Fibroblast of skin of scalp (primary cell): ENCODE measurements at places on chromosomes 16 and 17.
A peak's percentile ranks its signal among the peaks of the same experiment; 100 is the strongest.

DNA sequence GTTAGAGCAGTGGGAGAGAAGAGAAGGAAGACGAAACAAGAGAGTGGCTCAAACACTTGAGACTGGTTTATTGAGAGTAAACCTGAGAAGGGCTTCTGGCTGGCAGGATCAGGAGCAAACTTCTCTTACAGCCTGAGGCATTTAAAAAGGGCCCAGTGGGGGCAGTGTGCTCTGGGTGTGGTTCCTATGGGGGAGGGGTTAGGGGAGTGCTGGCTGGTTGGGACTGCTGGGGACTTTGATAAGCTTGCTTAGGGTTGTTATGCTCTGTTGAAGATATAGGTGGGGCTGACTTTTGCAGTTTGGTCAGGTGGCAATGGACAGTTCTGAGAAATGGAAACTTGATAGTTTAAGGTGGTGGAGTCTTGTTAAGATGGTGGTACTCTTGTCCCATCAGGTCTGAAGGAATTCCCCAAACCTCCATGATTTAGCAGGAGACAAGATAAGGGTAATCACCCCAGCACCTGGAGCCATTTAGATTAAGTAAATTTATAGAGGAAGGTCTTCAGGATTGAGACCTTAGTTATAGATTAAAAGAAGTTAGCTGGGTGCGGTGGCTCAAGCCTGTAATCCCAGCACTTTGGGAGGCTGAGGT lies 79.3 kb downstream of the EMP2 start:
- DNase-seq = no peak

DNA sequence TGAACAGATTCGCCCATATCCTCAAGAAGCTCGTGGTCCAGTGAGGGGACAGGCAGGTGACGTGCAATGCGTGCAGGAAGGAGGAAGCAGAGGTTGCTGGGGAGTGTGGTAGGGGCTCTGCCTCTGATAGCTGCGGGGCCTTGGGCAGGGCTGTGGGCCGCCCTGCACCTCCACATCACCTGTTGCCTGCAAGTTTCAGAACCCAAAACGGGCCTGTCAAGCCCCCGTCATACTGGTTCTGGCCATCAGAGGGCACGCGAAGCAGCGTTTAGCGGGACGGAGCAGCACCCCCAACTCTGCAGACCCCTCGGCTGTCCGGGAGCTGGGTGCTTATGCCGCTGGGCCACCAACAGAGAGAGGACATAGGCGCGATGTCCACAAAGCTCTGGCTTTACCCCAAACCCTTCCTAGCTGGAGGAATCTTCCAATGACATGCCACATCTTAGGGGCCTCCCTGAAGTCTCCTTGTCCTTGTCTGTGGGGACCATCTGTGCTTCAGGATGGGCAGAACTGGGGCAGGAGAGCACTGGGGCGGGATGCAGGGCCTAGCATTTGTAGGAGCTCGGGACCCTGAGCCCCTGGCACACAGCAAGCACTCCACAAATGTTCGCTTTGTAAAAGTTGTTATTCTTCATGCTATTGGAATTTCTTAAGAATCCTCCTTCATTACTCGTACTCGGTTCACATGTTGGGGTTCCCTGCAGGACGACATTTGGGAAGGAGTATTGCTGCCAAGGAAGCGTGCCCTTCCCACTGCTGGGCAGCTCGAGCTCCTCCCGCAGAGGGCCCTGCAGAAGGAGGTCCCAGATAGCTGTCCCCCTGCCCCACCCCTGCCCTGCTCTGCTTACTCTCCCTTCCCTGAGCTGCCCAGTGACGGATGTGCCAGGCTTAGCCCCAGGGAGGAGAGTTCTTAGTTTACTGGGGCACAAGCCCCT lies 64.3 kb downstream of the CNGB1 start:
- no peak for DNase-seq

DNA sequence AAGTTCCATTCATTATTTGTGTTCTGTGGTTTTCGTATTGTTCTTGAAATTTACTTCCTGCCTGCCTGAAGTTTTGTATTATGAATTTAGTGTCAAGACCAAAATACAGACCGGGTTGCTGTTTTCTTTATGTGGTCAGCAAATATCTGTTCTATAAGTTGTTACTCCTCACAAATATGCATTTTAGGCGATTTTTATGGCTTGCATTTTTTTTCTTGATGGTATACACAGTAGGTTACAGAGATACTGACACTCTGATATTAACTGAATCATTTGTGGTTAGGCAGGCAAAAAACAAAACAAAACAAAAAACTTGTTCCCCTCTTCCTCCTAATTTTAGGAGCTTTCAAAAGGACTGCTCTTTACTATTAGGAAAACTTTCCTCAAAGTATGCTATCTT lies 52.6 kb downstream of the BCAS3 start:
- DNase-seq = peak; percentile 27

DNA sequence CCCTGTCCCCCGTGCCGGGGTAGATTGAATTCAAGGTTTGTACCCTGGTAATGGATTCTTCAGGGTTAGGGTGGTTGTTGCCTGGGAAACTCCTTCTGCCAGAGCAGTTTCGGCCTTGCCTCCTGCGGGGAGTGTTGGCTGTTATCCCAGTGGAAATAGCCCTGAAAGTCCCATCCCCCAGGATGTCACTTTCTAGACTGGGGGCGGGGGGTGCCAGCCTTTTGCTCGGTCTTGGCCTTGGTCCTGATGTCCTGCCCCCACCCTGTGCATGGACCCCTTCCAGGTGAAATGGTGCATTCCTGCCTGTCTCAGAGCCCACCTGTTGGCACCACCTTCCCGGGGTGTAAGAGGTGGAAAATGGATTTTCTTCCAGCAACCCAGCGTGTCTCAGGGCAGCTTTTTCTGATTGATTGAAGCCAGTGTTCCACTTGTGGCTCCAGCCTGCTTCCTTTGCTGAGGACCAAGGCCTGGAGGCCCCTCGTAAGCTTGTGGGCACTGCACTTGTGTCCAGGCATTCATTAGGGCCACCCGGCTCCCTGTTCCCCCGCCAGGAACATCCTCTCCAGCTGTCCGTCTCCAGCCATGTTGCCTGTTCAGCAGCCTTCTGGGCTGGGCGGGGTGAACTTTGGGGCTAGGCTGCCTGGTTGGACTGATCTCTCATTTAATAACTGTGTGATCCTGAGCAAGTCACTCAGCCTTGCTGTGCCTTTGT lies 25.6 kb downstream of the MGAT5B start:
- DNase-seq = no peak

GRCh38 chr16:2143878-2144485 lies 4.4 kb upstream of the RAB26 start:
- DNase-seq = no peak

GRCh38 chr16:46650254-46650623 lies 29.1 kb upstream of the SHCBP1 start:
- DNase-seq = peak; percentile 15

DNA sequence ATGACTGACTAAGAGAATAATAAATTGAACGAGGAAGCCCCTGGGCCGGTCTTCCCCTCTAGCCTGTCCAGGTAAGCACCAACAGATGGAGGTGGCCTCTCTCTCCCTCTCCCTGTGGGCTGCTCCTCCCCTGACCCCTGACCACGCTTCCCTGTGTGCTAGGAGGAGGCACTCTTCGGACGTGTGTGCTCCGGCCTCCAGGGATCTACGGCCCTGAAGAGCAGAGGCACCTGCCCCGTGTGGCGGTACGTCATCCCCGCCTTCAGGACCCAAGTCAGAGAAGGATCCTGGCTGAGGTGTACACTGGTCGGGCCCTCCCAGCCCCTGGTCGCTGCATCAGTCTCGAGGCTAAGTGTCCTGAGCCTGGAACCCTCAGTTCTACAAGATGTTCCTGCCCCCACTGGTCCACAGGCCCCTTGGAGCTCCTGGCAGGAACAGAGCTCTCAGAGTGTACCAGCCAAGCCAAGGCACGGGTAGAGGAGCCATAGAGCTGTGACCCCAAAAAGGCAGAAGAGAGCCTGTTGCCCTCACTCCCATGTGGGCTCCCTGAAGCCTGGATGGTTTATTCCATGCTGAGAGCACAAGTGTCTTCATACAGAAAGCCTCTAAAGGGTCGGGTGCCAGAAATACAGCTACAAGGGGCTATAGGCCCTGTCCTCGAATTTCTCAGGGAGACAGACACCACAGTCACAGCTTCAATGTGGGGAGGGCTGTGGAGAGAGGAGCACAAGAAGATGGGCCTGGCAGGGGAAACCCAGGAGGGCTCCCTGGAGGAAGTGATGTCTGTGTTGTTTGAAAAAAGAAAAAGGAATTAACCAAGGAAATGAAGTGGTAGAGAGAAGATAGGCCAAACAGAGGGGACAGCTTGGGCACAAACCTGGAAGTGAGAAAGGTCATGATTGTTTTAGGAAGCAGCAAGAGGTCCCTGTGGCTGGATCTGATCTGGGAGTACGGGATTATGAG lies 15.9 kb downstream of the SDR42E2 start:
- DNase-seq = no peak

DNA sequence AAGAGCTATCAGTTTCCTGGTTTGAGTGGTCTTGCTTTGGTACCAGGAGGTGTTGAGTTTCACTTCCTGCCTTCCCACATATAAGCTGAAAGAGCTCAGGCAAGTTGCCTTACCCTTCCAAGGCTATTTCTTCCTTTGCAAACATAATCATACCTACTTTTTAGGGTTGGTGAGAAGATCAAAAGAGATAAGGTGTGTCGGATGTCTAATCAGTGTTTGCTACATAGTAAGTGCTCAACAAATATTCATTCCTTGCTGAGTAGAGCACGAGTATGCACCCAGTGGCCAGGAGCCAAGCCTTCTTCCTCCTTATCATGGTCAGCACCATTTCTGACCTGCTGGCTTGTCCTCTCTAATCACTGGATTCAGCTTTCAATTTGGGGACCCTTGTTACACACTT lies 12.7 kb upstream of the TMEM98 start:
- no peak for DNase-seq

- no peak for DNase-seq
These were observed 680 bp upstream of the CCL15 start for GRCh38 chr17:36001862-36002603.
